ENCODE measurements at places on chromosomes 5 and 9.

- no peak for DNase-seq
Measured at GRCh38 chr5:93715327-93715726, 26.1 kb downstream of the POU5F2 start.

GRCh38 chr5:127580731-127581130, 63.3 kb downstream of the PRRC1 start:
- DNase-seq = no peak

- DNase-seq = no peak
Measured at GRCh38 chr9:131627648-131628458, 82.5 kb downstream of the PRRT1B start.

DNA sequence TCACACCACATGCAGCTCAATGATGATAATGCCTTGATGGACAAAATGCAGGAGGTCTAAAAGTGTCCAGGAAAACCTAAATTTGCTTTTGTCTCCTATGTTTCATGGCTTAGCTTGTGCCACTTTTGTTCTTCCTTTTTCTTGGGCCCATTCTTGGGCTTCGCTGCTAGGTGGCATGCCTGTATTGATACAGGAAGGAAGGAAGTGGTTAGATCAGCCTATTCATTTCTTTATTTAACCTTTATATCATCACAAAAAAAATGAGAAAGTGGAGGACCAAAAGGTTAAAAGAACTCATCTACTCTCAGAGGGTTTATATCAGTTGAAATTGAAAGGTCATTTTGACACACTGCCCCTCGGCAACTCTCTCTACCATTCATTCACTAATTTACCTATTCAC, 260.2 kb downstream of the ARHGAP26 start:
- no peak for DNase-seq

GRCh38 chr9:137156567-137157375, 13.1 kb downstream of the LRRC26 start:
- DNase-seq = no peak

All from left hindlimb (tissue), 1 donor.